ENCODE measurements at places on chromosomes 16 and 17.

- DNase-seq, result no peak
Measured at GRCh38 chr17:7515911-7516610, 31.9 kb downstream of the POLR2A start.

- DNase-seq, result peak; percentile 90
Measured at GRCh38 chr16:27426423-27427408, 24.7 kb downstream of the IL21R start.

- DNase-seq, result no peak
Measured at GRCh38 chr16:57345021-57345420, 13.6 kb upstream of the CCL22 start.

DNA sequence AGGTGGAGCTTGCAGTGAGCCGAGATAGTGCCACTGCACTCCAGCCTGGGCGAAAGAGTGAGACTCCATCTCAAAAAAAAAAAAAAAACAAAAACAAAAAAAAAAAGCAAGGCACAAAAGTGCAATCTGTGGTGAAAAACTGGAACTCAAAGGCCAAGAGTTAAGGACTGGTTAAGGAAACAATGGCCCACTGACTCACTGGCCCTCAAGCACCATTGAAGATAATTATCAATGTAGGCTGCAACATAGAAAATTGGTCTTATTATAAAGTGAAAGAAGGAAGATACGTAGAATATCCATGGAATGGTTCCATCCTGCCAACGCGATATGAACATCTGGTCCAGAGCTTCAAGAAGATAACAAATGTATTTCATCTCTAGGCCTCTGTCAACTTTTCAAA lies 444.2 kb downstream of the SOX9 start:
- DNase-seq, result no peak

DNA sequence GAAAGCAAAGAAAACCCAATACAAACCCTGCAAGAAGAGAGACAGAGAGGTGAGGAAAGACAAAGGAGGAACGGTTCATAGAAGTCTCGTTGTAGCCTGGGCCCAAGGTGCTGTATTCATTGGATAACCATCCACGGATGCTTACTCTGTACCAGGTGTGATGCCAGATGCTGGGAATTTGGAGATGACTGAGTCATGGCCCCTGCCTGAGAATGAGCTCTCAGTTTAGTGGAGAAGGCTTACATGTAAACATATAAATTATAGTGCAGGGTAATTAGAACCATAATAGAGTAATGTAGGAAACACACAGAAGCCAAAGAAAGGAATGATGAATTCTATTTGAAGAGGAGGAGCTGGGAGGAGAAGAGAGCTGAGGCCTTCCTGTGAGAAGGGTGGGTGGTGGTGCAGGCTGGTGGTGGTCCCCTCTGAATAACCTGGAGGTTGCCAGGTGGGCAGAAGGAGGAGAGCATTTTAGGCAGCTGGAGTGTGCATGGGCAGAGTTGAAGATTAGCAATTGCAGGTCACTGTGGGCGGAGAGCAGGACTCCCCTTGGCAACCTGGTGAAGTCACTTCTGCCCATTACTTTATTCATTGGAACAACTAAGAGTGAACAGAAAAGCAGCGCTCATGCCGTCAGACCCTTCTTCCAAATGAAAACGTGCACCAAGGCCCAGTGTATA lies 7.7 kb upstream of the ZG16 start:
- no peak for DNase-seq

- DNase-seq, result peak; percentile 72
Measured at GRCh38 chr17:17822189-17822588, 14.6 kb downstream of the SREBF1 start.

Data from HFFc6 (cell line).